Bronchial epithelial cell (primary cell): ENCODE measurements at places on chromosomes 11 and 22.

GRCh38 chr11:106848526-106848925, 169.8 kb downstream of the GUCY1A2 start:
- DNase-seq, result no peak

- DNase-seq, result no peak
These were observed 30.6 kb downstream of the UBASH3B start for GRCh38 chr11:122686111-122686510.

- DNase-seq, result no peak
These were observed 166.2 kb downstream of the LDLRAD3 start for GRCh38 chr11:36109850-36110606.

GRCh38 chr11:69909561-69910518, 90.6 kb upstream of the FGF3 start:
- DNase-seq, result no peak

GRCh38 chr22:26580240-26580962, 9.5 kb downstream of the TPST2 start:
- DNase-seq, result no peak

DNA sequence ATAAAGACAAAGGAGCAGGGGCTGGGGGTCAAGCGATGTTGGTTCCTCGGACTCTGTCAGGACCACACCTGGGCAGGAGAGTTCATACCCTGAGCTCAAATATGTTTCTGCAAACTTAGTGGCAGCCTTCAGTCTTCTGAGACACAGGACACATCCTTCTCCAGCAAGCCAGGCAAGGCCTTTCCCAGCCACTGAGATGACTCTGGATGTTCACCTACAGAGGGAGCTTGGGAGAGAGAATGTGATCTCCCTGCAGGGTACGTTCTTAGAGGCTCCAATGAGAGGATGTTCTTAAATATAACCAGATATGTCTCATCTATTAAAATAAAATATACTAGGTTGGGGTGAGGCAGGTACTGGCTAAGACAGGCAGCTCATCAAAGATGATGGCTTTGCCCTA, 461.5 kb downstream of the OPCML start:
- DNase-seq, result no peak

- DNase-seq, result no peak
These were observed 5.1 kb downstream of the ACCS start for GRCh38 chr11:44071157-44071556.

GRCh38 chr11:119091178-119091577, 6.5 kb downstream of the HMBS start:
- no peak for DNase-seq

- no peak for DNase-seq
These were observed 734.6 kb upstream of the FAT3 start for GRCh38 chr11:91489989-91490388.

DNA sequence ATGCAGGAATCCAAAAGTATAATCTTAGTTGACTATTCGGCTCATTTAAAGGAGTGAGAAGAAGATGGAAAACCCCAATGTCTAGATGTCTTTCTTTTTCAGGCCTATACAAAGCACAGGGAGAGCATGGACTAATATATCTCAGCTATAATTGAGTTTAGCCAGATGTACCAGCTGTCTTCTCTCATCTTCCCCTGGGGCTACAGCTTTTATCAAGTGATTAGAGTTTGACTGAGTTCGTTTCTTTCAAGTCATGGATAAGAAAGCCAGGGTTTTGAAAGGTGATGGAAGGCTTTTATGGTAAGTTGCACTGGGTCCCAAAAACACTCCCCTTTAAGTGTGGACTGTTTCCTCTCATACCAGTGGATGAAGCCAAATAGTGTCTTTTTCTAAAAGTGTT, 1172.8 kb upstream of the TENM4 start:
- DNase-seq, result no peak

DNA sequence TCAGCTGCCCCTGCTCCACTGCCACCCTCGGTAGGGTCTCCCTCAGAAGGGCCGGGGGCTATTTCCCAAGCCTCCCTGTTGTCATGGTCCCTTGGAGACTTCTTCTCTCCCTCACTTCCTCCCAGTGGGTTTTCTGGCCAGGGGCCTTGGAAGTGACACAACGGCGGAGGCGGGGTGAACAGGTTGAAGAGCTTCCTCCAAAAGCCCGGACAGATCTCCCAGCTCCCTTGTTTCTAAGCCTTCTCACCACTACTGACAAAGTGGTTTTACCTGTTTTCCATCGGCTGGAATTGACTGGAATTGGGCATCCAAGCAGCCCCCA, 14.5 kb downstream of the MYH9 start:
- DNase-seq, result peak; percentile 58

GRCh38 chr11:97685695-97686094, 1295.9 kb downstream of the JRKL start:
- DNase-seq, result no peak

DNA sequence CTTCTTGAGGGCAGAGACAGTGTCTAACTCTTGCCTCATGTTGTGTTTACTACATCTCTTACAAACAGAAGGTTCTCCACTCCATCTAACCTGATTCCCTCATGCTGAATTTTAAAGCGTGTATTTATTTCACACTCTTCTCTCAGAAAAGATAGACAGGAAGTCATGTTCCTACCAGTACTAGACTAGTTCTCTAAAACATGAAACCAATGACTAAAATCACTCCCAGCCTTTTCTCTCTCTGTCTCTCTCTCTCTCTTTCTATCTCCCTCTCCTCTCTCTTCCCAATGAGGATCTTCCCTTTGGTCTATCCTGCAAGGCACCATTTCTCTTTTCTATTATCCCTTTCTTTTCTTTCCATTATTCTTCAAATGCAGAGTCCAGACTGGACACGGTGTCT, 391.9 kb upstream of the CADM1 start:
- no peak for DNase-seq

DNA sequence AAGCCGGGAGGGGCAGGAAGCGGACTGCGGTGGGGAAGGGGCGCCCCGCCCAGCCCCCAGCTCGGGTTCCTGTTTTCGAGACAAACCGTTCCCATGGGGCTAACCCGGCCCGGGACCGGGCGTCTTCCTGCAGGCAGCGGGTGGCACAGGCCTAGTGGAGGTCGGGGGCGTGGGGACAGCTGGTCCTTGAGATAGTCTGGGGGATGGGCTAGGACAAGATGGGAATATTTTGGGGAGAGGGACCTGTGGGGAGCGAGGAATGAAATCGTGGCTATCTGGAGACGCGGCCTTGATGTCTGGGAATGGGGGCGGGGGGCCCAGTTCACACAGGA, 1.2 kb upstream of the RASGRP2 start:
- DNase-seq, result no peak

- peak; percentile 82 for DNase-seq
These were observed 95.2 kb upstream of the TP53I11 start for GRCh38 chr11:45045683-45046471.

DNA sequence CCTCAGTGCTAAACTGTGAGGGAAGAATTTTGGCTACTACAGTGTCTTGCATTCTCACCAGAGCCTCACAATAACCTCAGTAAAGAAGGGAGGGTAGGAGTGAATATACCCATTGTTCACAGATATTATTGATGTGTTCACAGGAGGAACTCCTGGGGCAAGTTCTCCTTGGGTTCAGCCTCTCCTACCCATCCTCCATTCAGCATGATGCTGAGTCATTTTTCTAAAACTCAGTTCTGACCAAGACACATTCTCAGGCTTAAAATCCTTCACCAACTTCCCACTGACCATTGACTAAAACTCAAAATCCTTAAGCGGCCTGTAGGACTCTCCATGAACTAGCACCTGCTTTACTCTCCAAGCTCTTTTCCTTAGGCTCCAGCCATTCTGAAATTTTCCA, 48.7 kb downstream of the SYTL2 start:
- peak; percentile 9 for DNase-seq

GRCh38 chr22:30047364-30047738, 32.9 kb upstream of the HORMAD2 start:
- DNase-seq, result no peak

DNA sequence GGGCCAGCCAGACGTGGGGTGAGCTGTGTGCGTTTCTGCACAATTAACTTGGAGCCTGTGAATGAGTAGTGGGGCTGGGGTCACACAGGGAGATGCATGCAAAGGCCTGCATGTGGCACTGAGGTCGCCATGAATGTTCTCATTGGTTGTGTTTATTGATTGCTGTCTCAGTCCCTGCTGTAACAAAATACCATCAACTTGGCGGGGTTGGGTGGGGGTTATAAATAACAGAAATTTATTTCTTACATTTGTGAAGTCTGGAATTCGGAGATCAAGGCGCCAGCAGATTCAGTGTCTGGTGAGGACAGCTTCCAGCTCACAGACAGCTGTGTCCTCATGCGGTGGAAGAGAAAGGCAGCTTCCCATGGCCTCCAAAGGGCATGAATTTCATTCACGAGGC, 29.3 kb upstream of the PHF21B start:
- DNase-seq, result no peak

- DNase-seq, result no peak
These were observed 49.6 kb upstream of the SLC35C1 start for GRCh38 chr11:45755281-45755859.

GRCh38 chr11:2715716-2716350, 16.0 kb upstream of the KCNQ1OT1 start:
- no peak for DNase-seq

DNA sequence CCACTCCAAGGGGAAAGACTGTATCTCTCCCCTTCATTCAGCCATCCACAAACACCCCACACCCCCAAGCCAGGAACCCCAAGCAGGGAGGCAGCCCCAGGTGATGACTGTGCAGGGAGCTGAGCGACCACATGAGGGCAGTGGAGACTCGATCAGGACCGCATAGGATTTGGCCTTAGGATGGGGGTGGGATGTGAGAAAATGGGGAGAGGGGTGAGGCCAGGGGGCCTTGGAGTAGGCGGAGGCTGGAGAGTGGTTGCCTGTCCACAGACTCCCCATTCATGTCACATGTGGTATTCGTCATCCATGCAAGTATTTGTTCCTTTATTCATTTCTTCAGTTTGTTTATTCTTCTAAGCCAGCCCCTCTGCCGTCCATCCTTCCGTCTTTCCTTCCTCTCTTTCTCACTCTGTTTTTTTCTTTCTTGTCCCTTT, 2.7 kb upstream of the RHOD start:
- peak; percentile 67 for DNase-seq

- DNase-seq, result no peak
These were observed 193.8 kb downstream of the DDX10 start for GRCh38 chr11:108858622-108859021.

GRCh38 chr11:72308226-72309073, 64.5 kb upstream of the PHOX2A start:
- peak; percentile 87 for DNase-seq

- DNase-seq, result no peak
These were observed 12.3 kb upstream of the OR56A3 start for GRCh38 chr11:5929571-5930368.

DNA sequence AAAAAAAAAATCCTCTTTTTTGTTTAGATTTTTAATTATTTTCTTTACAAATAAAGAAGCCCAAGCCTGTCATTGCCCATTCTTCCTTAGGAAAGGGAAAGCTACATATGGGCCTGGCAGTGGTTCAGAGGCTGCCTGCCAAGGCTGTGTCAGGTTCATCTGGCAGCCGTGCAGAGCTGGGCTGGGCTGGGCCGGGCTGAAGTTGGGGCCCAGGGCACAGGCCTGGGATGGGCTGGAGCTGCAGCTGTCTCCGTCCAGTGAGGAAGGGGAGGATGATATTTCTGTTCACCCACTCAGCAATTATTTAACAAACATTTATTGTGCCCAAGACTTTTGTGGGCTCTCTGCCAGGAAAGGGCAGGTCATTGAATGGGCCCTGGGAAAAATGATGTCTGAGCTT, 4.6 kb downstream of the PRR5L start:
- DNase-seq, result no peak
